ENCODE measurements at places on chromosomes 11 and 22.
A peak's percentile ranks its signal among the peaks of the same experiment; 100 is the strongest.

DNA sequence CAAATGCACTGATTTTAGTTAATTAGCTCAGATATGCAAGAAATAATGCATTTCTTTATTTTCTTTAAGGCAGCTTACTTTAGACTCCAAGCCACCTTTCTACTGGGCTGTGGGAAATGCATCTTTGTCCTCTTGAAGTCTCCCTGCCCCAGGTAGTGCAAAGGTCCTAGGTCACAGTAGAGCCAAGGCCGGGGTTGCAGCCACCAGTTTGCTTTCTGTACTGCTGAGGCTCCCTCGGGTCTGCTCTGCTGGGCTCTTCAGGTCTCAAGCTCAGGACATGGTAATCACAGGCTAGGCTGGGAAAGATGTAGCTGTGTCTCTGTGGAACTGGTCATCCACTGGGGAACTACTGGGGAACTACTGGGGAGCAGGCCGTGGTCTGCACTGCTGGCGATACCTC, 25.4 kb upstream of the THY1 start:
- no peak for DNase-seq

DNA sequence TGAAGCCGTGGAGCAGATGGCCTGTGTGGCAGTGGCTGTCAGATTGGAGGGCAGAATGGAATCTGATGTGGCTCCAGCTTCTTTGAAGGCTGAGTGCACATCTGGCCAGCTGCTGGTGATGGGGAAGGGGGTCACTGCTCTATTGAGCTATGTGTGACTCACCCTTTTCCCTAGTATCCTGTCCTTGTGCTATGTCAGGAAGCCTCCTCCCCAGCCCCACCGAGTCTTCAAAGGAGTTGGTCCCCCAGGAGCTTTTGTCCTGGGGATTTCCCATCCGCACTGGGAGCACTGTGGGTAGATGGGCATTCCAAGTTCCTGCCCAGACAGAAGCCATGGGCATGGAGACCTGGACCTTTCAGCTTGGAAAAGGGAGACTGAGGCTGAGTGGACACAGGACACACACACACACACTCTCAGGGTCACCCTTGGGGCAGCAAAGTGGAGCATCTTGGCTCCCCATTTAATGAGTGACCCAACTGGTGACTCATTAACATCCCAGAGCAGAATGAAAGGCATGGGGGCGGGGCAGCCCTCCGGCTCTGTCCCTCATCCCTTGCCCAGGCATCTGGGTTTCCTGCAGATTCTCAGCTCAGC, 3.3 kb downstream of the SERPINH1 start:
- DNase-seq: no peak

GRCh38 chr11:1918436-1919315, 827 bp upstream of the TNNT3 start:
- DNase-seq: no peak

DNA sequence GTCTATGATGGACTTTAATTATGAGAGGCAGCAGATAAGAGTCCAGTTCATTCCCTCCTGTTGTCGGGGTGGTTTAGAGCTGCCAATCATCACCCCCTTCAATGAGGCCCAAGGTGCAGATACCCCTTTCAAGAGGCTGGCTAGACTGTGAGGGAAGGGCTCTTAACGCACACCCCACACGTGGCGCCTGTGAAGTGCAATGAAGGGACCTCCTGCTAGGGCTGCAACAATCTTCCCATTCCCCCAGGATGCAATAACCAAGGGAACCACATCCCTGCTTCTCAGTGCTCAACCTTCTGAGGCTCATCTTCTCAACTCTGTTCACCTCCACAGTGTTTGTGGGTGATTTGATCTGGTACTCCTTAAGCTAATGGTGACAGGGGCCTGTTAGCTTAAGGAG, 19.0 kb downstream of the TENM4 start:
- no peak for DNase-seq

DNA sequence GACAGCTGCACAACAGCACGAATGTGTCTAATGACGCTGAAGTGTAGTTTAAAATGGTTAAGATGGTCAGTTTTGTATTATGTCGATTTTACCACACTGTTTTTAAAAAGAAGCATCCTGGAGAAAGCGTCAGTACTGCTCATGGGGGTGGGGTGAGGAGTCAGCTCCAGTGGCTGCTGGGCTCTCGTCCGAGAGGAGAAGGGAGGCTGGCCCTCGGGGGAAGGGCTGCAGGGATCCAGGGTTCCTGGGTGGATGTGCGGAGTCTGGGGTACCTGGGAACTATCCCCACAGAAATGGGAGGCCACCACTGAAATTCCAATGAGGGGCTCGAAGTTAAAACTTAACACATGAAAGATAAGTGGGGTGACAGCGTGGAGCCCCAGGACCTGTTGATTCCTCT, 11.9 kb downstream of the C11orf21 start:
- DNase-seq: no peak

DNA sequence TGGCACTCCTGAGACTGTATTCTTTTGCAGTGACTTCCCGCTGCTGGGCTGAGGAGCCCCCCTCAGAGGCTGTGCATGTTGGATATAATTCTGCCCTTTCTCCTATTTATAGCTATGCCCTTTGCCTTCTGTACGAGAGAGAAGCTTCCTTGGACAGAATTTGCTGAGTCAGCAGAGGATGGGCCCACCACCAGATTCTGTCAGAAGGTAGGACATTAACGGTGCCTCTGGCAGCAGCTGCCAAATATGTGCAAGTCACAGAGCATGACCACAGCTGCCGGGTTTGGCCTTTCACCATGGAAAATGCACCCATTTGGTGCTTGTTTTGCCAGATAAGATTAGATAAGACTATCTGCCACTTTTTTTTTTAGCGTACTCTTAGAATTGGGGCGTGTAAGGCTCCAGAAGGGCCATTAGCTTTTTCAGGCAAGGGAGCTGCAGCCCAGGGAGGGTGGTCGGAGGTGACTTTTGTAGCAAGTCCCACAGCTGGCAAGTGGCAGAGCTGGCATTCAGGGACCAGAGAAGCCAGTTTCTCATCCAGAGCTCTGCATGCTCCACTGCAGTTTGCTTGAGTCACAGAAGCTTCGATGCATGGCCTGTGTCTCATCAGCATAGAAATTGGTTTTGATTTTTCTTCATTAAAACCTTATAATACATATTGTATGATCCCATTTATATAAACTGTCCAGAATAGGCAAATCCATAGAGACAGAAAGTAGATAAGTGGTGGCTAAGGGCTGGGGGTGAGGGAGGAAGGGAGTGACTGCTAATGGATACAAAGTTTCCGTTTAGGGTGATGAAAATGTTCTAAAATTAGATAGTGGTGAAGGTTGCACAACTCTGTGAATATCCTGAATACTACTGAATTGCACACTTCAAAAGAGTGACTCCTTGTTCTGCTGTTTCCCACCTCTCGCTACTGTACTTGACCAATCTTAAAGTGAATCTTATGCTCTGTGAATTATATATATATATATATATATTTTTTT, 15.8 kb downstream of the UPB1 start:
- DNase-seq: no peak

- no peak for DNase-seq
Measured at GRCh38 chr22:28025333-28025732, 106.3 kb upstream of the PITPNB start.

DNA sequence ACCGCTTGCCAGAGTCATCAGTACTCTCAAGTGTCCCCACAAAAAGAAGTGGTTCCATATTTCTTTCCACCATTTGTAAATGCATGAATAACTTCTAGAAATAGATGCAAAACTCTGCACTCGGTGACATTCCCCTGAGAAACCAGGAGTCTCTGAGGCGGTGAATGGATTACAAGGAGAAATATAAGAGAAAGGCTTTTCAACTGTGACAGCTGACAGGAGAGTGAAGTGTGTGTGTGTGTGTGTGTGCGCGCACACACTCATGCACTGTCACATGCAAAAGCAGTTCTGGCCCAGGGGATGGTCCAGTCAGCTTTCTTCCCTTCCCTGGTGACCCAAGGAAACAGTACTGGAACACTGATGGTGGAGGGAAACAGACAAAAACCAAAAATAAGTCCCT, 710.0 kb downstream of the OPCML start:
- no peak for DNase-seq

DNA sequence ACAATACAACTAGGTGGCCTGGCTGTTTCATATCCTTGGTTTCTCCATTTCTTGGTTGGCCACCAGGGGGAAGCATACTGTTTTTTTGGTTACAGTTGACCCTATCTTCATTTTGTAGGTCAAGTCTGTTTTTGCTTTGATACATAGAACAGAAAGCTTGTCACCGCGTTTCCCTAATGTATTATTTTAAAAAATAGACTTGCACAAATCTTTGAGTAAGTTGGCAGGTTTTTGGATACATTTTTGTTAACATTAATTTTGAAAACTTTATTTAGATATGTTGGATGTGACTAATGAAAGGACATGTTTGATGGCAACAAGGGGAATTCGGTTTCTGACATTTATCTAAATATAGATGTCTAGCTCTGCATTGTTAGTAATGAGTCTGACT, 3.0 kb downstream of the NCR3LG1 start:
- peak; percentile 14 for DNase-seq

GRCh38 chr22:24161909-24162308, 19.4 kb upstream of the SUSD2 start:
- no peak for DNase-seq
